Natural killer cell treated with Interleukin-12 subunit alpha and Interleukin-12 subunit beta and Interleukin-15 and Interleukin-18, amount 100 ng/mL, for 72 hours (primary cell): ENCODE measurements at places on chromosomes 5 and 9. TPM values are rescaled to one million over a fixed set of nuclear protein-coding genes. Genes with fewer than 3 reads are reported as not detected.

Gene FOXI1
- 0.25 TPM for total RNA-seq

Gene TAS2R1
- total RNA-seq: not detected

Gene NUTM2G
- not detected for total RNA-seq

Gene CCL27
- total RNA-seq: not detected

Gene NSG2
- total RNA-seq: not detected

Gene IL6ST
- 55.4 TPM for total RNA-seq

Gene SPEF2
- 9.5 TPM for total RNA-seq

Gene SV2C
- 0.06 TPM for total RNA-seq

- no peak for DNase-seq
Observed at GRCh38 chr9:137506702-137507171, 43.5 kb downstream of the PNPLA7 start.

DNA sequence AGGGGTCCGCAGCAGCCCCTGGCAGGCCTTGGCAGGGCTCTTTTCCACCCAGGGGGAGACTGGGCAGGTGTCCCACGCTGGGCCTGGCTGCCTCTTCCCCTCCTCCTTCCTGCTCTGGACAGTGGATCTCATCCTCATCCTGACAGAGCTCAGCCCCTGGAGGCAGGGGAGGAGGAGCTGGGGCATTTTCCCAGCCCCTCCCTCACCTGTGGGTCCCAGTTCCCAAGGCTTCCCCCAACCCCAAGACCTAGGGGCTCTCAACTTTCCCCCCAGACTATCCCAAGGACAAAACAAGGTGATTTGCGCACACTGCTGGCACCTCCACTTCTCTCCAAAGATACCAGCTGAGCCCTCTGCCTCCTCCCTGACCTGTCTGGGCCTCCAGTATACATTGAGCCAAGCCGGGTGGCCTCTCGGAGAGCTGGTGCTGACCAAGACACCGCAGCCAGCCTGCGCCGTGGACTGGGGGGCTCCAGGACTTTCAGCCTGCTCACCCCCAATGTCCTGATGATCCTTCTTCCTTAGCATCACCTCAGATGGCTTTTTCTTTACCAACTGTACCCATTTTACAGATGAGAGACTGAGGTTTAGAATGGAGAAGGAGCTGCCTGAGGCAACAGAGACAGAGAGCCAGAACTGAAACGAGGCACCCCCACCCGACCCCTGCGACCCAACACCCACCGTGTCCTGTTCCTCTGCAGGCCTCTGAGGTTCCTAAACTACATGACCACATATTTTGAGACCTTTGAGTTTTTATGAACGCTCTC, 126.6 kb downstream of the BARX1 start:
- DNase-seq: no peak

GRCh38 chr5:101643794-101644193, 652.3 kb downstream of the SLCO4C1 start:
- no peak for DNase-seq

DNA sequence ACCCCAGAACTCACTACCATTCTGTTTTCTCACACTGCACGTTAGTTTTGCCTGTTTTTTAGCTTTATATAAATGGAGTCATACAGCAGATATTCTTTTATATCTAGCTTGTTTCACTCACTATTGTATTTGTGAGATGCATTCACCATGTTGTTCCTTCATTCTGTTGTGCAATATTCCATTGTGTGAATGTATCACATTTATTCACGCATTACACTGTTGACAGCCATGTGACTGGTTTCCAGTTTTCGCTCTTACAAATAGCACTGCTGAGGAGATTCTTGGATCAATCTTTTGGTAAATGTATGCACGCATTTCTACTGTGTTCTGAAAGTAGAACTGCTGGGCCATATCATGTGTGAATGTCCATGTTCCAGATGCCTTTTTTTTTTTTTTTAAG, 6.4 kb upstream of the SNX30 start:
- DNase-seq: no peak

- DNase-seq: no peak
Observed at GRCh38 chr9:34197756-34198711, 19.2 kb downstream of the UBAP1 start.

GRCh38 chr9:89413963-89414638, 83.8 kb downstream of the SEMA4D start:
- no peak for DNase-seq

DNA sequence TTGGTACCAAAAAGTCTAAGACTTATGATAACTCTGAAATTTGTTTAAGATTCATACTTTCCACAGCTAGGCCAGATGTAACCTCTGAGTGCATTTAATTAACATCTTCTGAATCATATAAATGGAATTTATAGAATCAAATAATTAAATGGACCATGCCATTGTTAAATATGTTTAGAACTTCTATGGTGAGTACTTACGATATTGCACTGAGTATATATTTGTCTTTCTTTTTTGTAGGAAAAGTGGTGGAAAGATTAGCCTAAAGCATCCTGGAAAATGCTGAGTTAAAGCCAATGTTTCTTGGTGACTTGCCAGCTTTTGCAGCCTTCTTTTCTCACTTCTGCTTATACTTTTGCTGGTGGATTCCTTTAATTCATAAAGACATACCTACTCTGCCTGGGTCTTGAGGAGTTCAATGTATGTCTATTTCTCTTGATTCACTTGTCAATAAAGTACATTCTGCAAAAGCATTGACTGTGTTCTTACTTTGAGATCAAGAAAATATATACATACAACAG, 11.9 kb downstream of the SPINK6 start:
- DNase-seq: no peak

GRCh38 chr9:133224762-133225161, 15.7 kb upstream of the OBP2B start:
- DNase-seq: no peak

GRCh38 chr5:143198332-143198731, 205.2 kb downstream of the NR3C1 start:
- no peak for DNase-seq

DNA sequence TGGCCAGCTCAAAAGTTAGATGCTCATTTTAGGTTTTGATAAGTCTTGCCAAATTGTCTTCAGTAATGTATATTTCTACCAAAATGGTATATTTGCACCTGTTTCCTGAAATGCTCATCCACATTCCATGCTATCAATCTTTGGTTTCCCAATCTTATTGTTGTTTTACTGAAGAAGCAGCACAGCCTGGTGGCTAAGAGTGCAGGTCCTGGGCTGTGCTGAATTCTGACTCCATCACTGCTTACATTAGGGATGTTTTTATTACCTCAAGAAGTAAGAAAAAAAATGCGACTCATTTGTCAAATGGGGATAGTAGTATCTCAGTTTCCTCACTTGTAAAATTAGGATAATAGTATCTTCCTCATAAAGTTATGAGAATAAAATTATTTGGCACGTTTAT, 13.6 kb upstream of the S100Z start:
- no peak for DNase-seq

GRCh38 chr9:129201289-129201688, 23.2 kb upstream of the IER5L start:
- no peak for DNase-seq

DNA sequence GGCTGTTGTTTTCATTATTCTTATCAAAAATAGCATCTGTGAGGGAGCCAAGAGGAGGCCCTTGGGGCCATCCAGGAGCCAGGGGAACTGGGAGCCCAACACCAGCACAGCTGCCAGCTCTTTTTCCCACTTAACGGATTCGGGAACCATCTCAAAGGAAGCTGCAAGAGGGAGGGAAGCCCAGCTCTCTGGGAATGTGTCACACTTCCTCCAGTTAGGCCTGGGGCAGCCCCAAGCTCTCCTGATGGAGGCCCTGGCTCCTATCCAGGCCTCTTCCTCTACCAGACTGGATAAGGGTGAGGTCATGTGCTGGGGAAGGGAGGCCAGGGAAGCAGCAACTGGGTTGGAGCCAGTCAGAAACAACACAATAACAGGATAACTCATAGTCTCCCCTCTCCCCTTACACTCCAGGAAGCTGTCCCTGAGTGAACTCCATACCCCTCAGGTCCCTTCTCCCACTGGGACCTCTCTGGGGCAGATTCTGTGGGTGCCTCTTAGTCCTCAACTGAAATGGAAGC, 12.7 kb downstream of the CSF2 start:
- DNase-seq: no peak

GRCh38 chr9:94150890-94151650, 66.8 kb downstream of the PTPDC1 start:
- DNase-seq: no peak

GRCh38 chr5:161271816-161272215, 274.7 kb downstream of the GABRB2 start:
- DNase-seq: no peak

DNA sequence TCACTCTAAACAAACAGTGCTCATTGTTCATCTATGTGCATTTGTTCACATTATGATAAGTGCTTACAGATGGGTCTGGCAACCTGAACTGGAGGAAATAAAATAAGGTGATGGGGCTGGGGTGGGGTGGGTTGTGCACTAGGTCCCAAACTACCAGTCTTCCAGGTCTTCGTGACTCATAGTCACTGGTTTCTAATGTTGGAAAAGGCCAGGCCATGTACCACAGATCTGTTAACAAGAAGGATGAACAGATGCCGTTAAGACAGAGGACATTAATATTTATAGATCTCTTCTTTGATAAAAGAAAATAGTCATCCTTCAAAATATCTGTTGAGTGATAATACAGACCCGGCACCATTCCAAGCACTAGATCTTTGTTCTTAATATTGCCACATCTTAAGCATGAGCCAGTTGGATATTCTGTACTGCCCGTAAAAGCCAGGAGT, 71.4 kb upstream of the STARD4 start:
- DNase-seq: no peak

DNA sequence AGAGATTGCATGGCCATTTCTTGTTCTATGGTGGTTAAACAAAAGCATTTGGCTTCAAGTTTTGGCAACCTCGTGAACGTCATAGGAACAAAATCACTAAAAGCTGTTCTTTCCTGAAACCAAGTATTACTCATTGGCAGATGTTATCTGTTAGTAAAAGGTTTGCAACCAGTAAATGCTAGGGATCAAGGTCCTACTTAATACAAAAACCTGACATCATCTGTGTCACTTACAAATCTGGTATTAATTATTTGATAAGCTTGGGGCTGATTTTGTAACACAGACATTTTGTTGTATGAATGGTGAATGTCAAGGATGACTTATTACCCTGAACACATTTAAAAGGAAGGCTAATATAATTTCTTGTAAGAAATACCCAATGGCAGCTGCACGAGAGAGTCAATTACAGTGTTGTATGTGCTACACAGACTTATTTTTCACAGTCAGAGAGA, 486.4 kb upstream of the ZNF608 start:
- DNase-seq: no peak

DNA sequence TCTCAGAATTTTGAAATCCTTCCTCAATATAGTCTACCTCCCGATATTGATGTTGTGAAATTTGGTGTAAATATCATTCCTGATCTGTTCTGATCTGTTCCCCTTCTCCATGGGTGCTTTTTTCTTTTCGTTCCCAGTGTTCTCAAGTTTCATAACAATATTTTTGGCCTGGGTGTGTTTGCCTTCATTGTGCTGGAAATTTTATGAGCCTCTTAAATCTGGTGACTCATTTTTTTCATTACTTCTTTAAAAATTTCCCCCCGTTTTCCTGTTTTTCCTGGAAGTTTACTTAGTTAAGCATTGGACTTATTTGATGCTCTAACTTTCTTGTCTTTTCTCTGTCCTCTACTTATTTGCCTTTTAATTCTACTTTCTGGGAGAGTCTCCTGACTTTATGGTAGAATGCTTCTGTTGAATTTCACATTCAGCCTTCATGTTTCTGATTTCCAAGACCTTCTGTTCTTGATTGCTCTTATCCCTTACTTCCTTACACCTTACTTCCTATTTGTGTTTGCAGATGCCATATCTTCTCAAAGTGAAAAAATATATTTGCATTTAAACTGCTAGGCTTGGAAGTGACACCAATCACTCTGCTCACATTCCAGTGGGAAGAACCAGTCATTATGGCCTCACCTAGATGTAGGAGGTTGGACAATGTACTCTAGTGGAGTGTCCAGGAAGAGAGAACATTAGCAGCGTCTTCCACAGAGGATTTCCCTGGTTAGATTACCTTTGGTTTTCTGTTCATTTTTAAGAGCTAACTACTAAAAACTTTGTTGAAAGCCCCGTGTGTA, 441.9 kb downstream of the ARHGEF28 start:
- no peak for DNase-seq

DNA sequence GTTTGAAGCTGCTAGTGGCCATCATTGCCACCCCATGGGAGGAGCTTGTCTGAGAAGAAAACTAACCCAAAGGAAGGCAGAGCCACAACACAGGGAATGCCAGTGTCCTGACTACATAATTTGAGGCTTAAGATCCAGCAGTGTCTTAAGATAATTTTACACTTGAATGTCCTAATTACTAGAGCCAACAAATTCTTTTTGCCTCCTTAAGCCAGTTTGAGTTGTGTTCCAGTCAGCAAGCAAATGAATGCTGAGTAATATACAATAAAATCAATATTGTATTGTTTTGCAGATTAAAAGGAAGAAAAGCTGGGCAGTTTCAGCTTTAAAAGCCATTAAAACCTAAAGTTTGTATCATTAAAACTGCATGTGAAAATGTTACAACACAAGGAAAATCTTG, 13.9 kb downstream of the HTR4 start:
- DNase-seq: no peak

GRCh38 chr9:109323771-109324170, 2.9 kb upstream of the EPB41L4B start:
- DNase-seq: no peak

DNA sequence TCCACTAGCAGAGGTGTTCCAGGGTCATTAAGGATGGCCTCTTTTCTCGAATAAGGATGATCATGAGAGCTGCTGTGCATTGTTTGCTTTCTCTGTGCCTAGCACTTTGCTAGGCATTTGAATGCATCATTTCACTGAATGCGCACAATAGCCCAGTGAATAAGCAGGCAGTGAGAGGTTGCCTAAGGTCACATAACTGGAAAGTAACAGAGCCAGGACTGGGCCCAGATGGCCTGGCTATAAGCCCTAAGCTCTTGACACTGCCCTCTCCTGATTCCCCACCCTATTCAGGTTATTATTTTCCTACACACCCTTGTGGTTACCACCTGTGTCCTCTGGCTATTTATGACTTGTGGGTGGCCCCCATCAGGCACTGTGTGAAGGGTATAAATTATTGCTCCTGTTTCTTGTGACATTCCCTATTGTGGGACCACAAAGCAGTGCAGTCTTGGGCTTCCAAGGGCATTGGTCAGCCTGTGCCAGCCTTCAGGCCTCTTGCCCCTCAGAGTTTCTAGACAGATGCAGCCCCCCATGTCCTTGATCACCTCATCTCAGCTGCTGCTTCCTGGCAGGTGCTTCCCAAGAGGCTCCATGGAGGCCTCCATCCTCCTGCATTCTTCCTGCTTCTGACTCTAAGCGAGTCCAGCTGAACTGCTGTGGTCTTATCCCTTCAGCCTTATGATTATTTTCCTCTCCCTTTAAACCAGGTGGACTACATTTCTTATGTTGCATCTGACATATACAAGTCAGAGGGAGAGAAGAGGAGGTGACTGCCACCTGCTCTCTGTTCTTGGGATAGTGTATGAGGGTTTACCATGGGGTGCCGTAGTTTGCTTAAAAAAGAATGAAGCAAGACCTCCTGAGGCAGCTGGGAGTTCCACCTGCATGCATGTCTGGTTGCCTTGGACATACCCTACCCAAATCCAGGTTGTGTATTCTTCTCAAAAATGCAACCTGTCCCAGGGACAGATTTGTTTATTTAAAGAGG, 47.6 kb downstream of the ANGPTL2 start:
- no peak for DNase-seq

- DNase-seq: no peak
Observed at GRCh38 chr5:89418407-89419085, 535.6 kb upstream of the MEF2C start.
